CD4-positive, alpha-beta T cell (primary cell): ENCODE measurements at places on chromosomes 3 and 15. TPM values are rescaled to one million over a fixed set of nuclear protein-coding genes. Genes with fewer than 3 reads are reported as not detected.

THRB gene
- total RNA-seq = not detected

CLDN18 gene
- not detected for total RNA-seq

CTXND1 gene
- total RNA-seq = not detected

- peak; percentile 60 for DNase-seq
- H3K36me3 ChIP-seq = peaks cover 78% of the 10 kb centered on the region
- no peak overlapping the region for H3K27ac ChIP-seq
- H3K4me1 ChIP-seq = peaks cover 52% of the 10 kb centered on the region
- H3K4me3 ChIP-seq = no peak overlapping the region
Observed at GRCh38 chr3:121654493-121655385, 6.0 kb downstream of the HCLS1 start.

PIERCE2 gene
- total RNA-seq = not detected
